ENCODE measurements at places on chromosomes 2 and 18.

- no peak for DNase-seq
These were observed 26.4 kb downstream of the THNSL2 start for GRCh38 chr2:88196490-88197087.

GRCh38 chr2:119196301-119197125 lies 27.1 kb upstream of the STEAP3 start:
- DNase-seq: no peak

DNA sequence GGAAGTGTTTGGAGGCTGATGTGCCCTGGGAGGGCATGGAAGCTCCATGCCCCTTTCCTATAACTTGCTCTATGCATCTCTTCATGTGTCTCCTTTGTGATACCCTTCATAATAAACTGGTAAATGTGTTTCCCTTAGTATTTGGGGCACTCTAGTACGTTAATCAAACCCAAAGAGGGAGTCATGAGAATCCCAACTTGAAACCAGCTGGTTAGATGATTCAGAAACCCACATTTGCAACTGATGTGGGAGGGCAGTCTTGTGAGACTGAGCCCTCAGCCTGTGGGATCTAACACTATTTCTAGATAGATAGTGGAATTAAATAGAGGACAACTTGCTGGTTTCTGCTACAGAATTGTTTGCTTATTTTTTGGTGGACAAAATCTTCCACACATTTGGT lies 20.3 kb downstream of the ANKRD30B start:
- no peak for DNase-seq

DNA sequence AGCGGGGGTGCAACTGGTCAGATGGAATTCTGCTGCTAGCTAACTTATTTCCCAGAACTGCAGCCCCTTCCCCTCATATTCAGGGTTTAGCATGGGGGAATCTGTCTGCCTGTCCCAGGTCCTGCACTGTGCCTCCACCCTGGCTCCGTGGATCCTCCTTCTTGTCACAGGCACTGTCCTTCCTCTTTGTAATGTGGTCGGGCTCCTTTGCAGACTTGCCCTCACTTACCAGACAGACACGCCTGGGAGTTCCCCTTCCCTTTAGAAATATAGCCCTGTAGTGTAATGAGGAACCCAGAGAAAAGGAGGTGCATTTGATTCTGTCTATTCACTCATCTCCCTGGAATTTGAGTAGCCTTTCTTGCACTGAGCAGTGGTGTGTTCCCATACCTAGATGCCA lies 108.7 kb downstream of the TRIM43 start:
- no peak for DNase-seq

GRCh38 chr2:66344087-66344663 lies 90.8 kb upstream of the MEIS1 start:
- DNase-seq: no peak
